ENCODE measurements at places on chromosomes 1 and 21.

DNA sequence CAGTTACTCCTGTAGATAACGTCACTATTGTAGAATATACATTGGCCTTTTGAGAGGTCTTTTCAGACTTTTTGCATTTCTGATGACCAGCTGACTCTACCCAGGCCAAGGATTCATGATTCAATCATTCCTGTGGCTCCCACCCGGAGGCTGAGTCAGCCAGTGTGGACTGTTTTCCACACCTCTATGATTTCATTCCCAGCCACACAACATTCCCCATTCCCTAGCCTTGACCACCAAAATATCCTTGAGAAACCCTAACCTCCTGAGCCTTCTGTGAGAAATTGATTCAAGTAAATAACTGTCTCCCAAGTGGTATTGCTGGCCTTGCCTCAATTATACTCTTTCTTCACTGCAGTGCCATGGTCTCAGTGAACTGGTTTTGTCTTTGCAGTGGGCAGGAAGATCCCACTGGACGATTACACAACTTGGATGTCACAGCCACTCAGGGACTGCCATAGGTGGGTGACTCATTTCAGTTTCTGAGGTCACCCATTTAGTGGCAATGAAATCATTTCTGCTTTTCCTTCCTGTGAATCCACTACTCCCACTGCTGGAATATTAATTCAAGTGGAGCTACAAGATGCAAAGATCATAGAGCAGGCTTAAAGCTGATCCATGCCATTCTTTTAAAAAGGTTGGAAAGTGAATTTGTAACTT, 518.6 kb upstream of the ZP4 start:
- no peak for DNase-seq

- DNase-seq = no peak
Measured at GRCh38 chr1:8435569-8436071, 117.7 kb downstream of the SLC45A1 start.

DNA sequence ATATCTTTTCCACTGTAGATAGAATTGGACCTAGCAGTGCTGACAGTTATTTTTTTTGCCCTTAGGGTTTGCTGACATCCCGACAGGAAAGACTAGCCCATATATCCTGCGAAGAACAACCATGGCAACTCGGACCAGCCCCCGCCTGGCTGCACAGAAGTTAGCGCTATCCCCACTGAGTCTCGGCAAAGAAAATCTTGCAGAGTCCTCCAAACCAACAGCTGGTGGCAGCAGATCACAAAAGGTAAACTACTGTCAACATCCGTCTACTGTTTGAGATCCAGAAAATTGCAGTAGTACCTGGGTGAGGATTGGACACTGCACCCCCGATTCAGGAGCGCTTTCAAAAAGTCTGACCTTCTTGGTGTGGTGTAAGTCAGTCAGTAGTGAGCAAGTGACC, 55.8 kb downstream of the CENPF start:
- no peak for DNase-seq

DNA sequence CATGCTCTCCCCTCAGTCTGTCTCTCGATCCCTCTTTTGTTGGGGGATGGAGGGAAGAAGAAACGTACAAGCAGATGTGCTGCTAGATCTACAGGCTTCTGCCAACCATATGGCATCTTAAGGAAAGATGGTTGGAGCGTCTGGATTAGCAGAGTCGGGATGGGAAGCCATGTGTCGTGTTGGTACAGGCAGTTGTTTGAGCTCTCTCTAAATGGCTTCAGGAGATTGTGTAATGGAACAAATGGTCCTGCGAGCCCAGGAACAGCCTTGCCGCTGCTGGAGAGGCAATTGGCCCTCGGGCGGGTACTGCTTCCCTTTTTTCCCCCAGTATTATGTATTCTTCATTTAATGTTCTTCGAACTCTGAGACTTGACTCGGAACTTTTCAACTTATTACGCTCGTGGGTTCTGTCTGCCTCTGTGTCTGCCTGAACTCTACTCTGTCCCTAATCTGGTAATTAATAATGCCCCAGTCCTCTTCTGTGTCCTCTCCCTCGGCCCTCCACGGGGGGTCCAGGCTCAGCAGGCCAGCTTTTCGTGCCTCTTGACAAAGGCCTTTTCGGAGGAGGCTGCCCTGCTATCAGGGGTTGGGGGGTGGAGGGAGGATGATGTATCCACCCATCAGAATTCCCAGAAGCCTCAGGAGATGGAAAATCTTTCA, 215.3 kb downstream of the SDCCAG8 start:
- DNase-seq = peak; percentile 73

- no peak for DNase-seq
Measured at GRCh38 chr1:236119943-236120484, 22.3 kb upstream of the GPR137B start.

DNA sequence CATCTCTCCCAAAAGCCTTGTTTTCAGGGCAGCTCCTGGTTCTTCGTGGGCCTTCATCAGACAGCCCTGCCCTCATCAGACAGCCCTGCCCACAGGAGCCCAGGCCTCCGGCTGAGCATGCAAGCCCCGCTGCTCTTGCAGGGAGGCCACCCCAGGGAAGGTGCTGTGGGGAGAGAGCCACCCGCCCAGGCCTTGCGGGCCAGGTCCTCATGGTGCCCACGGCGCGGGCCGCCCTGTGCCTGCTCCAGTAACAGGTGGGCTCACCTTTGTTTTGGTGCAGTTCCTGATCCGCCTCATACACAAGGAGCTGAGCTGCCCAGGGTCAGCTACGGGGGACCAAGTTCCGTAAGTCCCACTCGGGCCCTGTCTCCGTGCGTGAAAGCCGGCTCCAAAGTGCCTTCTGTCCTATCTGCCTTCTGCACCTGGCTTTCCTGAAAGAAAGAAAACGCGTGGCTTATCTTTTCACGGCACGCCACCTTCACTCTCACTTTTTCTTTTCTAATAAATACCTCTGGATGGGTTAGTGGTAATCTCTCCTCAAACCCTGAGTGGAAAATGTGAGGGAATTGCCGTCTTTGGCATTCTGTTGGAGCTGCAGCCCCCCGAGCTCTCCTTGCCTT, 65.9 kb downstream of the SLC37A1 start:
- DNase-seq = peak; percentile 6

DNA sequence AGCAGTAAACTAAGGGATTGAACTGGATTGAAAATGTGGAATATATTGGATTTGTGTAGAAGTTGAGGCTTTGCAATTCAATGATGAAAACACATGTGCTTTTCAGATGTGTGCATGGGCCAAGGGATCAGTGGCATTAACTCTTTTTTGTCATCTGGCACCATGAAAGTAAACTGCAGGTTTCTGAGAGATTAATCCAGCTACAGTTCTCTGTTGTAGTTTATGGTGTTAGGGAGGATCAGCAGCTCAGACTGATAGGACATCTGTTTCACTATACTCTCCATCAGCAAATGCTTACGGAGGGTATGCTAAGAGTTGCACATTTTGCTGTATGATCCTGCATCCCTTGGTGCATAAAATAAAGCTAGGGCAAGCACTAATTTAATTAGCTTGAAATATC, 82.6 kb downstream of the C1orf21 start:
- DNase-seq = no peak

DNA sequence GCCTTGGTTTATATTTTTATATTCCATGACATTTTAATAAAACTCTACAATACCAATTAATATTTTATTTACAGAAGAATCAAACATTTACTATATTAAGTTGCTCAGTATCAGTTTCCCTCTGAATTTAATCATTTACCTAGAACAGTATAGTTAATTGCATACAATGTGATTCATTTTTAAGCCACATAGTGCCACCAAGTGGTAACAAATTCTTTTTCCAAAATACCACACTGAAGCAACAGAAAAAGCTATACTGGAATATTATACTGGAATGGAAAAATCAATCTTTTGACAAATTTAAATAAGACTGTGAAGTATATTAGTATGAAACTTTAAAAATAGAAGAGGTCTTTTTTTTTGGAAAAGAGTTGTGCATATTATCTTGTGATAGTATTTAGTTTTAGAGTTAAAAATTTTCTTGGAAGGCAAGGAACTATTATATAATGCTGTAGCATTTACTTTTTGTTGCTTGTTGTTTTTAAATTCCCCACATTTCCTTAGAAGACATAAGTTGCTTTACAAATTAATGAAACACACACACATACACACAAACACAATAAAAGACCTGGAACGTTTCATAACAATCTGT, 57.3 kb downstream of the ZNF644 start:
- DNase-seq = no peak

DNA sequence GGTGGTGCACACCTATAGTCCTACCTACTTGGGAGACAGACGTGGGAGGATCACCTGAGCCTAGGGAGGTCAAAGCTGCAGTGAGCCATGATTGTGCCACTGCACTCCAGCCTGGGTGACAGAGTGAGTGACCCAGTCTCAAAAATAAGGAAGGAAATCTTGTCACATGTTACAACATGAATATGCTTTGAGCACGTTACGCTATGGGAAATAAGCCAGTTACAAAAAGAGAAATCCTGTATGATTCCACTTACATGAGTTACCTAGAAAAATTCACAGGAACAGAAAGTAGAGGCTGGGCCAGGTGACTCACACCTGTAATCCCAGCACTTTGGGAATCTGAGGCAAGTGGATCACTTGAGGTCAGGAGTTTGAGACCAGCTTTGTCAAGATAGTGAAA, 6.7 kb upstream of the PADI6 start:
- no peak for DNase-seq

DNA sequence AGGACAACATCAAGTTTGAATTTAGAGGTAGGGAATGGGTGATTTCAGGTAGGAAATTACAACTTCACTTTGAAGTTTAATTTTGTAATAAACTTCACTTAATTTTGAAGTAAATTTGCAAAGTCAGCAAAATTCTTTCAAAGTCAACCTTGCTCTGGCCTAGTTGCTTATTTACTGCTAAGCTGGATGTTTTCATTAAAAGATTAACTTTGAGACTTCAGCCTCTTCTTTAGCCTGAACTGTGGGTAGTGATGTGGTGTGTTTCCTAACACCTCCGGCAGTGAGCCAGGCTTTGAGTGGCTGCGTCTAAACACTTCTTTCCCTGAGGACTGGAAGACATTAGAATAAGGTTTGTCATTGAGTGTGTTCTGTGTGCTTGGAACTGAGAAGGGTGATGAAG, at the start of gene HAO2:
Gene HAO2, plus strand, starts transcription at position 232 of the 400 bp plus-strand sequence. CDS start 12,301 bp downstream, outside the sequence.
- no peak for DNase-seq

DNA sequence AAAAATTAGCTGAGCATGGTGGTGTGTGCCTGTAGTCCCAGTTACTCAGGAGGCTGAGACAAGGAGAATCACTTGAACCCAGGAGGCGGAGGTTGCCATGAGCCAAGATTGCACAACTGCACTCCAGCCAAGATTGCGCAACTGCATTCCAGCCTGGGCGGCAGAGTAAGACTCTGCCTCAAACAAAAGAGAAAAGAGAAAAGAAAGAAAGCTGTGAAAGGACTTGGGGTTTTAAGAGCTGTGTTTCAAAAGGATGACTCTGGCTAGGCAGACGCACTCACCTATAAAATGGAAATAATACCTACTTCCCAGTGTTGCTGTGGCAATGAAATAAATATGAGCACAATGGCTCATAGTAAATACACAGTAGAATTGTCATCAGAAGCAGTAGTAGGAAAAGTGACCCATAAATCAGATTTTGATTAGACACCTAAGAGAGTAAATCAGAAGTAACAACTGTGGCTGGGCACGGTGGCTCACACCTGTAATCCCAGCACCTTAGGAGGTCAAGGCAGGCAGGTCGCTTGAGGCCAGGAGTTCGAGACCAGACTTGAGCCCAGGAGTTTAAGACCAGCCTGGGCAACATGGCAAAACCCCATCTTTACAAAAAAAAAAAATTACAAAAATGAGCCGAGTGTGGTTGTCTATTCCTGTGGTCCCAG, 45.9 kb upstream of the PUM1 start:
- no peak for DNase-seq

- DNase-seq = peak; percentile 59
Measured at GRCh38 chr1:145884675-145885074, 991 bp downstream of the ANKRD35 start.

DNA sequence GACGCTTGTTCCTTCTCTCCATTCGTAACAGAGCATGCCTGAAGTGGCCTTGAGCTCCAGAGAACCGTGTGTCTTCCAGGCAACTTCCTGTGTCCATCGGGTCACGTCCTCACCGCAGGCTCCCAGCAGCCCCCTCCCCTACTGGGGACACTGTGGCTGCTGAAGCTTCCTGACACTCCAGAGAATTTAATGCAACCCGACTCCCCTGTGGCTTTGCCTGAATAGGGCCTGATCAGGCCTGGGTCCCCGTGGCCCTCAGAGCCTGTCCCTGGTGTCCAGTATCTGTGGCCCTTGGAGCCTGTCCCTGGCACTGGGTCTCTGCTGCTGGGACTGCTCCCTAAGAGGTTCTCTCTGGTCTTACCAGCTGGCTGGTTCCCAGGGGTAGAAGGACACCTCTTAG, 219.7 kb upstream of the VAMP3 start:
- DNase-seq = peak; percentile 5

GRCh38 chr1:40232444-40232843, 15.3 kb upstream of the TMCO2 start:
- DNase-seq = no peak

DNA sequence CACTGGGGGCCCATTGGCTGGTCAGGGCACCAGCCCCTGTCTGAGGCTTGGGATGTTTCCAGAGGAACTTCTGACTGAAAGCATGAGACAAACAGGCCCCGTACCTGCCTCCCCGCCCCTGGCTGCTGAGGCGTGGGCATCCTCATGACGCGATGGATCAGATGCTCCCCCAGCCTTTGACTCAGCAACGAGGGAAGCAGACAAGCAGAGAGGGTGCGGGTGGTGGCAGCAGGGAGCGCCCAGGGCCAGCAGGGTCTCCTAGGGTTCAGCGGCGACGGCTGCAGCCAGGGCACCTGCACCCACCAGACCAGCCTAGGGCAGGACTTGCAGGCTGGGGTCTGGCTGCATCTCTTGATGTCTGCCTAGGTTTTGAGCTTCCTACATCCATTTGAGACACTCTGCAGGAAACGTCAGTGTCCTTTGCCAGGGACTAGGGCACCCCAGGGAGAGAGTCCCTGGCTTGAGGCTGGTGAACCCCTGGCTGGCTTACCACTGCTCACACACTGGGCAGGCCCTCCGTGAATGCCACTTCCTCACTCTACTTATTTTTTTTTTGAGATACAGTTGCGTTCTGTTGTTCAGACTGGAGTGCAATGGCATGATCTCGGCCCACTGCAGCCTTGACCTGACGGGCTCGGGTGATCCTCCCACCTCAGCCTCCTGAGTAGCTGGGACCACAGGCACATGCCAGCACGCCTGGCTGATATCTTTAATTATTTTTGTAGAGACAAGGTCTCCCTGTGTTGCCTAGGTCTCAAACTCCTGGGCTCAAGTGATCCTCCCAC, 63.3 kb downstream of the DHRS3 start:
- no peak for DNase-seq

GRCh38 chr1:157852476-157852875, 10.9 kb upstream of the CD5L start:
- no peak for DNase-seq

- DNase-seq = no peak
Measured at GRCh38 chr1:151516031-151516511, 4.9 kb downstream of the CGN start.

GRCh38 chr1:1894354-1895059, 3.6 kb upstream of the GNB1 start:
- DNase-seq = no peak

DNA sequence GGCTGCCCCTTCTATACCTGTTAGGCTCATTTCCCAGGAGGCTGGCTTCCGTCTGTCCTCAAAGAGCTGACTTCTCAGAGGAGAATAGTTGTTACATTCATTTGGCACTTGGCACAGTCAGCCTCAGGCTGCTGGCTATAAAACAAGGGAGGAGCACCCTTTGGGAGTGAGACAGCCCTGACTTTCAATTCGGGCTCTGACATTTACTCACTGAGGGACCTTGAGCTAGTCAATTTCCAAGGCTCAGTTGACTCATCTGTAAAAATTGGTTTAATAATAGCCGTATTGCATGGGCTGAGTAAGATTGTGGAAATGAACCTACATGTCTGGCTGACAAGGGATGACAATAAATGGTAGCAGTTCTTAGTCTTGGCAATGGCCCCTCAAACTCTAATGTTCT, 13.7 kb downstream of the ALX3 start:
- no peak for DNase-seq

GRCh38 chr1:70992521-70992920, 55.1 kb downstream of the PTGER3 start:
- no peak for DNase-seq

Data from glutamatergic neuron (in vitro differentiated cells).